Fibroblast of skin of left biceps (primary cell): ENCODE measurements at places on chromosomes 3 and 15.

- no peak for DNase-seq
Observed at GRCh38 chr15:95291898-95292472, 1038.5 kb upstream of the NR2F2 start.

GRCh38 chr15:83163032-83163431, 44.6 kb downstream of the HDGFL3 start:
- no peak for DNase-seq

- no peak for DNase-seq
Observed at GRCh38 chr3:17179381-17180205, 294.8 kb downstream of the PLCL2 start.

GRCh38 chr3:52893723-52894122, 3.6 kb downstream of the STIMATE start:
- no peak for DNase-seq

- DNase-seq: no peak
Observed at GRCh38 chr3:94162700-94163099, 99.8 kb downstream of the NSUN3 start.

GRCh38 chr15:48498828-48499227, 146.7 kb downstream of the FBN1 start:
- no peak for DNase-seq

GRCh38 chr3:112778353-112778948, 68.2 kb downstream of the CD200R1L start:
- DNase-seq: peak; percentile 88
